ENCODE measurements at places on chromosomes 5 and 9.

DNA sequence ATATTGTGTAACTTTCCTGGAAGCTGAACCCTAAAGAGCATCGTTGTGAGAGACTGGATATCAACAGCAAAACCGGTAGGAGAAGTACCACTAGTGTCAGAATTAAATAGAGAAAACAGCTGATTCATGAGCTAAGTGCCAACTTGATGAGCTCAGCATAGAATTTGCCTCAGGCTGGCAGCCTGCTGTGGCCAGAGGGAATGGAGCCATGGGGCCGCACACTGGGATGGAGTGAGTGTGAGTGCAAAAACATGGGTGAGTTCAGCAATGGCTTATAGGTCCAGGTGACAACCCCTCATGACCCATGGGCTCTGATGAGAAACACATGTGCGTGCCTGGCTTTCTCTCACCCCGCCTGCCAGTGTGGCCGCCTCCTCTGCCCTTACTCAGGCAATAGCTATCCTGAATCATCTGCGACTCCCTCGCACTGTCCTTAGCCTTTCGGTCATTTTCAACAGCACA lies 25.4 kb downstream of the ADAMTS16 start:
- DNase-seq, result no peak

- DNase-seq, result no peak
Observed at GRCh38 chr9:97759581-97760288, 62.6 kb upstream of the XPA start.

- no peak for DNase-seq
Observed at GRCh38 chr9:121619545-121620324, 31.7 kb upstream of the DAB2IP start.

GRCh38 chr5:139371482-139372435 lies 11.3 kb downstream of the SLC23A1 start:
- no peak for DNase-seq

GRCh38 chr5:93592883-93593282 lies 9.9 kb downstream of the NR2F1 start:
- DNase-seq, result no peak

DNA sequence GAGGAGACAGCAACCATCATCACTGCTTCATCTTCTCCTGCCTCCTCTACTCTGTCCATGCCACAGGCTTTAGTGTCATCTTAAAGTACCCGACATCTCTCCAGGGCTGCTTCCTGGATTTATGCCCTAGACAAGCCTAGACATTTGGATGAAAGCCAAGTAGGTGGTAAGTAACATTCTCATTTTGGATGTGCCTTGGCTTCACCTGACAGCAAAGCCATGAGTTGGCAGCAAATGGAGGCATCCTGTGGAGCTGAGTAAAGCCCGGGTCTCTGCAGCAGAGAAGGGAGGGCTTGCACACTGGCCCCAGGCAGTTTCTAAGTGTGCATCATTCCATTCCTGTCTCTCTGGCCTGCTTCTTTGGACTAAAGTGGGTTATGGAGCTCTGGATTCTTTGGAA lies 299.1 kb downstream of the DMAC1 start:
- no peak for DNase-seq

GRCh38 chr9:1707291-1707690 lies 307.9 kb upstream of the SMARCA2 start:
- no peak for DNase-seq

- DNase-seq, result no peak
Observed at GRCh38 chr9:97860451-97861147, 7.6 kb downstream of the FOXE1 start.

DNA sequence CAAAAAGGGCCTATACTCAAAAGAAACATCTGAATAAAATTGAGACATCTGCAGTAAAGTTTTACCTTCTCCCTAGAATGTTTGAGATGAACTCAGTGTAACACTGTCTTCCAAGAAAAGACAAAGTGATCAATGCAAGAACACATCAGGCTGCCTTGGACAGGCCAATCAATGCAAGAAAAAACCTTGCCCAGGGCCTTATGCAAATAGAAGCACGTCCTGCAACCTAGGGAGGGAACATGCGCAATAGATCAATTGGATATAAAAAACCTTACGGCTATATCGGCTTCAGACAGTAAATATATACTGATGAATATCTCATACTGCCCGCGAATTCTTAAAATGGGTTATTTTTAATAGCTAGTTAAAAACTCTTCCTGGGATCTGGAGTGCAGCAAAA lies 66.4 kb upstream of the POU5F2 start:
- DNase-seq, result no peak

DNA sequence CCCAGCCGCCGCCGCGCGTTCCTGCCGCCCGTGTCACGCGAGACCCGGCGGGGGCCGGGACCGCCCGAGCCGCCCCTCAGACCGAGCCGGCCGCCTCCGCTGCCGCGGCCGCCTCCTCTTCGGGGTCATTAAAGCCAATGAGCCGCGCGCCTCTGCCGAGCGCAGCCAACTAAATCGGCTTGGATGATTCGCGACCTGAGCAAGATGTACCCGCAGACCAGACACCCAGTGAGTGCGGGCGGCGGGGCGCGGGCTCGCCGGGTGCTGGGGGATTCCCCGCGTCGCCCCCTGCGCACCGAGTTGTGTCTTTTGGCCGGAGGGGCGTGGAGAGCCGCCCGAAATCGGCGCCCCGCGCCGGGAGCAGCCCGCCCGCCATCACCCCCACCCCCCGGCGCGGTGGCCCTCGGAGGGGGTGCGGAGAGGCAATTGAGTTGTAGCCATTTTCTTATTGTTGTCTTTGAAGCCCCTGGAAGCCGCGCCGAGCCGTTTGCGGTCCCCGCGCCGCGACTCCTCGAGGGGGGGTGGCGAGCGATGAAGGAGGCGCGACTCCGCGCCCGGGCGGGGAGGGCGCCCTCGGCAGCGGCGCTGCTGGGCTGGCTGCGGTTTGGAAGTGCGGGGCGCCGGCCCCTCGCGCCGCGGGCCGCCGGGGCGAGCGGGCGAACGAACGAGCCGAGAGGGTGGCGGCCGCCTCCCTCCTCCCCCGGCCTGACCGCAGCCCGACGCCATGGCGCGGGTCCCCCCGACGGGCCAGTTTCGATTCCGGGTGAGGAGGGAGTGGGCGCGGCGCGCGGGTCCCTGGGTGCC lies 1.0 kb downstream of the TLE4 start:
- peak; percentile 31 for DNase-seq

DNA sequence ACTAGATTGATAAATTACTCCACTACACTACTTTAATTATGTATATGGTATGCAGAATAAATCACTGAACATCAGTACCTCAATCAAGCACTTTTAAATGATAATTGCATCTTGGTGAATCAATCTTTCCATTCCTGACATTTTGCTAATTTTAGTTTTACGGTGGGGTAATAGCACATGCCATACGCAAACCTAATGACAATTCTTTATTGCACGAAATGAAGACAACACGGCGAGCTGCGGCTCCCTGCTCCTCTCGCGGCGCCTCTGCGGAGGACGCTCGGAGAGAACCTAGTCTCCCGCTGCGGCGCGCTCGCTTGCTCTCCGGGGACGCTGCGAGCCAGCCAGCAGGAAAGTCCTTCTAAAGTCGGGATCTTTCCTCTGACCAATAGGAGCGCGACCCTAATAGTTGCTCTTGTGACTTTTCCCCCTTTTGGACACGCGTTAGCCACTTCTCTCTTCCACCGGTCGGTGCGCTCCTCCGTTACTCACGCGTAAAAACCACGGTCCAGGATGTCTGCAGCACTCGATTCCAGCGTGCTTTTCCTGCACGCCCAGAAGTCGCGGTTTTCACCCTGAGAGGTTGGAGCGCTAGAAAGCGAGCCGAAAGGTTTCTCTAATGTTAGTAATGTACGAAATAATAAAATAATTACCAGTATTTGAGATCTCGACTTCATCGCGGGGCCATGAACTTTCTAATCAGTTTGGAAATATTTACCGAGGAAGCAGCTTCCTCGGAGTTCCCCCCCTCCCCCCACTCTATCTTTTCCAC lies 1.0 kb upstream of the MEF2C start:
- DNase-seq, result no peak
